ENCODE measurements at places on chromosomes 2 and 18.

GRCh38 chr2:216633616-216634369, 573 bp downstream of the IGFBP2 start:
- no peak overlapping the region for H3K27ac ChIP-seq
- peaks cover 5% of the 10 kb centered on the region for H3K4me1 ChIP-seq
- peak overlapping the region; percentile 97 for H3K4me3 ChIP-seq

DNA sequence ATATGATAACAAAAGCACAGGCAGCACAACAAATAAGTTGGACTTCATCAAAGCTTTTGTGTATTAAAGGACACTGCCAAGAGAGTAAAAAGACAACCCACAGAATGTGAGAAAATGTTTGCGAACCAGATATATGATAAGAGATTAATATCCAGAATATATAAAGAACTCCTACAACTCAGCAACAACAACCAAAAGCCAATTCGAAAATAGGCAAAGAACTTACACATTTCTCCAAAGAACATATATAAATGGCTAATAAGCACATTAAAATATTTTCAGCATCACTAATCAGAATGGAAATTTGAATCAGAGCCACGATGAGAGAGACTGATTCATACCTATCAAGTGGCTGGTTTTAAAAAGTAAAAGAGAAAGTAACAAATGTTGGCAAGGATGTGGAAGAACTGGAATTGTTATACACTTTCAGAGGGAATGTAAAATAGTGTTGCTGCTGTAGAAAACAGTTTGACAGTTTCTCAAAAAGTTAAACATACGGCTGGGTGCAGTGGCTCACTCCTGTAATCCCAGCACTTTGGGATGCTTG, 25.2 kb downstream of the EPB41L5 start:
- H3K4me1 ChIP-seq, result no peaks in the 10 kb centered on the region
- peaks cover 24% of the 10 kb centered on the region for H3K36me3 ChIP-seq
- no peak for DNase-seq
- no peak overlapping the region for H3K4me3 ChIP-seq
- no peaks in the 10 kb centered on the region for H3K27me3 ChIP-seq

- H3K4me1 ChIP-seq, result no peaks in the 10 kb centered on the region
- H3K27ac ChIP-seq, result no peak overlapping the region
- DNase-seq, result no peak
- H3K27me3 ChIP-seq, result no peaks in the 10 kb centered on the region
- no peak overlapping the region for H3K4me3 ChIP-seq
Observed at GRCh38 chr2:214005337-214005736, 405.5 kb upstream of the VWC2L start.

GRCh38 chr2:191345788-191346187, 100.6 kb downstream of the MYO1B start:
- DNase-seq, result no peak
- H3K27ac ChIP-seq, result no peak overlapping the region
- no peaks in the 10 kb centered on the region for H3K4me1 ChIP-seq
- H3K36me3 ChIP-seq, result peaks cover 39% of the 10 kb centered on the region
- H3K4me3 ChIP-seq, result no peak overlapping the region
- no peaks in the 10 kb centered on the region for H3K27me3 ChIP-seq

- H3K36me3 ChIP-seq, result no peaks in the 10 kb centered on the region
- no peak for DNase-seq
- peaks cover 9% of the 10 kb centered on the region for H3K4me1 ChIP-seq
- H3K27ac ChIP-seq, result no peak overlapping the region
- no peak overlapping the region for H3K4me3 ChIP-seq
Observed at GRCh38 chr2:23568211-23568610, 183.2 kb downstream of the KLHL29 start.

DNA sequence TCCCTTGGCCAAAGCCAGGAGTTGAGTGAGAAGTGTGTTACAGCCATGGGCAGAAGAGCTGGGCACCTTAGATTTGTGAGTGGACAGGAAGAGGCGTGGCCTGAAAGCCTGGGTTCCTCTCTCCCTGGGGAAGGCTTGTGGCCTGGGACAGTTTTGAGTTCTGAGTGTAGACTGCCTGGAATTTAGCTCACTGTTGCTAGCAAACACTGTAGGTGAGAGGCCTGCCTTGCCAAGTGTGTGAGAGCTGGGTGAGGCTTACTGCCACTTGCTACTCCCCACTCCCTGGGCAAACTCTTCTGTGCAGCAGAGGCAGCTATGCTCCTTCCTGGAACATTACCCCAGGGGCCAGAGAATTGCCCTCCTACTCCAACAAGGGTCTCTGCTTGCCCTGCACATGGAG, 150.0 kb upstream of the GALNT5 start:
- H3K36me3 ChIP-seq, result peaks cover 10% of the 10 kb centered on the region
- H3K27me3 ChIP-seq, result no peaks in the 10 kb centered on the region
- H3K4me1 ChIP-seq, result no peaks in the 10 kb centered on the region
- no peak for DNase-seq

- H3K27ac ChIP-seq, result no peak overlapping the region
- peak; percentile 26 for DNase-seq
- H3K4me3 ChIP-seq, result no peak overlapping the region
- no peaks in the 10 kb centered on the region for H3K27me3 ChIP-seq
- no peaks in the 10 kb centered on the region for H3K4me1 ChIP-seq
Observed at GRCh38 chr18:42706618-42707017, 408.9 kb downstream of the RIT2 start.

- H3K27me3 ChIP-seq, result no peaks in the 10 kb centered on the region
- H3K36me3 ChIP-seq, result no peaks in the 10 kb centered on the region
- no peaks in the 10 kb centered on the region for H3K4me1 ChIP-seq
- H3K27ac ChIP-seq, result no peak overlapping the region
- no peak overlapping the region for H3K4me3 ChIP-seq
Observed at GRCh38 chr2:18047213-18047611, 168.7 kb downstream of the KCNS3 start.

DNA sequence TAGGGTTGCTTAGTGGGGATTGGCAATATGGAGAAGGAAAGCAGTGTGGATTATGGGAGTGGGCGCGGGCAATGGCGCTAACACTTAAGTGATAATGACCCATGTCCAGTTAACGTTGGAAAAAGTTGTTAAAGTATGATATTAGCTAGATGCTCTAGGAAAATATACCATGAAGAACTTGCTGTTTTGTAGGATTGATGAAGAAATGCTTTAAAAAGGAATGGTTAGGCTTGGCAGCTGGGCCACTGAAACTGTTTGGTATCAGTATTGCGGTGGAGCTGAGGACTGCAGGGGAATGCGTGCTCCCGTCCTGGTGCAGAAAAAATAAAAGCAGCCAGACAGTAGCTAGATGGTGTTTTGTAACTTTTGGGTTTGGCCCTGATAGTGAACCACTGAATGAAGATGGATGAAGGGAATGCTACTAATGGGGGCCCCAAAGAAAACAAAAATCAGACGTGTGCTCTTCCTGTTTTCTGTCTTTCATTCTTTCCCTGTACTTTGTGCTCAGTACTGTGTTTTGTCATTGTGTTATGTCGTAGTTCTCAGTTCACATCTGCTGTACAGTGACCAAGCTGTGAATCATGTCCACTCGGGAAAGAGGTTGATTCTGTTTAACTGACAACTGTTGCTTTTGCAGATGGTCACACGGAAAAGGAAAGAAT, 999 bp downstream of the INSIG2 start:
- H3K36me3 ChIP-seq, result peaks cover 2% of the 10 kb centered on the region
- no peak overlapping the region for H3K27ac ChIP-seq
- no peaks in the 10 kb centered on the region for H3K27me3 ChIP-seq
- DNase-seq, result no peak
- peaks cover 3% of the 10 kb centered on the region for H3K4me1 ChIP-seq

GRCh38 chr2:72901426-72901825, 14.2 kb downstream of the SPR start:
- H3K4me3 ChIP-seq, result no peak overlapping the region
- no peak for DNase-seq
- no peak overlapping the region for H3K27ac ChIP-seq

- H3K27ac ChIP-seq, result no peak overlapping the region
- peaks cover 5% of the 10 kb centered on the region for H3K36me3 ChIP-seq
- DNase-seq, result no peak
Observed at GRCh38 chr2:131488306-131489205, 3.6 kb downstream of the MZT2A start.

GRCh38 chr2:178330175-178331017, 120.6 kb downstream of the PRKRA start:
- no peak overlapping the region for H3K27ac ChIP-seq
- no peaks in the 10 kb centered on the region for H3K36me3 ChIP-seq
- H3K4me1 ChIP-seq, result no peaks in the 10 kb centered on the region
- H3K4me3 ChIP-seq, result no peak overlapping the region

- no peak for DNase-seq
- H3K27ac ChIP-seq, result no peak overlapping the region
- peaks cover 44% of the 10 kb centered on the region for H3K36me3 ChIP-seq
Observed at GRCh38 chr18:55265984-55266383, 306.7 kb upstream of the CCDC68 start.

DNA sequence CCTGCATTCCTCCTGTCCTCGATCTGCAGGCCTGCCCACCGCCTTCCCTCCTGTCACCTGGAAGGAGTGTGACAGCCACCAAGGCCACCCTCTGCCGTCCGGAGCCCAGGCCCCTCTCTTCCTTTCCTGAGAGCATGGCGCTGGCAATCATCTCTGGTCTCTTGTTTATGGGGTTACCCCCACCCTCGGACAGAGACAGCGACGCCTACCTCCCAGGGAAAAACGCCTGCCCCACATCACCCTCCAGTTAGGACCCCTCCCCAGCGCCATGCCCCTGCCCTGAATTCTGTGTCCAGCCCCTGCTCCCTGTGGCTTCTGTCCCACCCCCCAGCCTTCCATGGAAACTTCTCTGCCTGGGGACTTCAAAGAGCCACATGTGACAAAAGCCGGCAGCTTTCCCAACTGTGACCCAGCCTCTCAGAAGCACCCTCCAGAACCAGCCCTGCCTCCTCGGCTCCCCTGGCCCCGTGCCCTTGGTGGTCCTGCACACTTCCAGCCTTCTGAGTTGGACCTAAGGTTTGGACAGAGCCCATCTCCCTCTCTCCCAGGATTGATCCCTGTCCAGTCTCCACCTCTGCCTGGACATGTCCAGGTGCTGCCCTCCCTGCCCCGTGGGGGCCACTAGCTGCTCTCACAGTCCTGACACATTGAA, 145.0 kb upstream of the HDAC4 start:
- no peak overlapping the region for H3K4me3 ChIP-seq
- no peak for DNase-seq
- H3K27me3 ChIP-seq, result no peaks in the 10 kb centered on the region
- no peaks in the 10 kb centered on the region for H3K36me3 ChIP-seq

GRCh38 chr2:6771634-6772611, 93.8 kb downstream of the CMPK2 start:
- H3K4me3 ChIP-seq, result no peak overlapping the region
- H3K36me3 ChIP-seq, result peaks cover 2% of the 10 kb centered on the region
- DNase-seq, result peak; percentile 73

DNA sequence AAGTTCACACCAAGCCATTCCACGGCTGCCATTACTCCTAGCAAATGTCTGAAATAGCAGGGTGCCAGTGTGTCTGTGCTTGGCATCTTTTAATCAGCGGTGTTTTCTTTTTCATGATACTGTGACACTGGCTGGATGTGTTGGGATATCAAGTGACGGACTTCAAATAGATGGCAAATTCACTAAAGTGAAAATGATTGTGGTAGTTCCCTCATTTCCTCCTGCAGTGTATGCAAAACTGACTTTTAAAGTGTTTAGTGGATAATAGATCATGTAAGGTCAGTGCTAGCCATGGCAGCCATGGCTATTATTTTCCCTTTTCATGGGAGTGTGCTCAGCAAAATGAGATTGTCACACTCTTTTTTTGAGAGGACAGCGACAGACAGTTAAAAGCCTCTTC, 261.5 kb upstream of the SIX3 start:
- peaks cover 2% of the 10 kb centered on the region for H3K4me1 ChIP-seq
- DNase-seq, result no peak
- H3K4me3 ChIP-seq, result no peak overlapping the region
- no peak overlapping the region for H3K27ac ChIP-seq
- H3K36me3 ChIP-seq, result no peaks in the 10 kb centered on the region

DNA sequence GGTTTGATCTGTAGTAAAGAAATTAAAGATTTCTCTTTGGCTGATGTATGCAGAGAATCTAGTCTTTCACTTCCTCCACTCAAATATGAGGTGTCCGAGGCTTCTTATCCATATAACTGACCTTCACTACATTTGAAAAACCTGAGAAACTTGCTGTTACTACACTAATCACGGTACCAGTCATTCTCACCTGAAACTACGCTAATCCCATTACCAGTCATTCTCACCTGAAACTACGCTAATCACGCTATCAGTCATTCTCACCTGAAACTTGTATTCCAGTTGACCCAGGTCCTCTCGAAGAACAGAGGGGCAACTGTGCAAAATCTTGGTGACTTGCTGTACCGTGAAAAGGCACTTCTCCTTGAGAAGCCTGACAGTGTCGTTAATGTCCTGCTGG, 5.1 kb downstream of the MTERF4 start:
- DNase-seq, result no peak
- H3K27me3 ChIP-seq, result no peaks in the 10 kb centered on the region
- no peak overlapping the region for H3K4me3 ChIP-seq
- H3K36me3 ChIP-seq, result peaks cover 56% of the 10 kb centered on the region
- H3K27ac ChIP-seq, result no peak overlapping the region
- H3K4me1 ChIP-seq, result peaks cover 6% of the 10 kb centered on the region

- DNase-seq, result no peak
- peaks cover 6% of the 10 kb centered on the region for H3K36me3 ChIP-seq
- H3K4me1 ChIP-seq, result peaks cover 9% of the 10 kb centered on the region
- no peak overlapping the region for H3K27ac ChIP-seq
- H3K27me3 ChIP-seq, result no peaks in the 10 kb centered on the region
- H3K4me3 ChIP-seq, result no peak overlapping the region
Observed at GRCh38 chr2:141458351-141458750, 672.5 kb downstream of the LRP1B start.

GRCh38 chr2:113846429-113846828, 43.5 kb upstream of the ACTR3 start:
- no peaks in the 10 kb centered on the region for H3K4me1 ChIP-seq
- DNase-seq, result no peak
- H3K4me3 ChIP-seq, result no peak overlapping the region
- no peak overlapping the region for H3K27ac ChIP-seq

DNA sequence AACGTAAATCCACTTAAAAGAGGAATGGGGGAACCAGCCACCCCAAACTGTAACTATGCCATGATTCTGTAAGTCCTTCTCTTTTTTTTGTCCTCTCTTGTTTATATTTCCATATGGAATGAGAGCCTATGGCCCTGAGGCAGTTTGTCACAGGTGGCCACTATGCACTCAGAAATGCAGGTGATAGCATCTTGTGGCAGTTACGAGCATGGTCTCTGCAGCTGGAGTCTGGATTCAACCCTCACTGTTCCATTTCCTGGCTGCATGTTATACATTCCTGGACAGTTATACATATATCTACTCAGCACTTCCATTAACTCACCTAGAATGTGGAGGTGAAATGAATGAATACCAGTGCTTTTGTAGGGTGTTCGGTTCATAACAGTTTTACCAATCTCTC, 291.5 kb upstream of the FANCL start:
- H3K4me1 ChIP-seq, result peaks cover 17% of the 10 kb centered on the region
- DNase-seq, result no peak
- no peak overlapping the region for H3K27ac ChIP-seq
- no peaks in the 10 kb centered on the region for H3K27me3 ChIP-seq

GRCh38 chr2:188256420-188256819, 35.3 kb upstream of the GULP1 start:
- no peaks in the 10 kb centered on the region for H3K4me1 ChIP-seq
- no peak for DNase-seq
- H3K27me3 ChIP-seq, result no peaks in the 10 kb centered on the region
- no peak overlapping the region for H3K27ac ChIP-seq
- no peak overlapping the region for H3K4me3 ChIP-seq

- H3K4me3 ChIP-seq, result no peak overlapping the region
- DNase-seq, result no peak
- H3K4me1 ChIP-seq, result no peaks in the 10 kb centered on the region
- H3K27me3 ChIP-seq, result peaks cover 98% of the 10 kb centered on the region
- H3K27ac ChIP-seq, result no peak overlapping the region
Observed at GRCh38 chr2:218991674-218992168, 1.5 kb downstream of the CRYBA2 start.
